ENCODE measurements at places on chromosomes 16 and 17.

DNA sequence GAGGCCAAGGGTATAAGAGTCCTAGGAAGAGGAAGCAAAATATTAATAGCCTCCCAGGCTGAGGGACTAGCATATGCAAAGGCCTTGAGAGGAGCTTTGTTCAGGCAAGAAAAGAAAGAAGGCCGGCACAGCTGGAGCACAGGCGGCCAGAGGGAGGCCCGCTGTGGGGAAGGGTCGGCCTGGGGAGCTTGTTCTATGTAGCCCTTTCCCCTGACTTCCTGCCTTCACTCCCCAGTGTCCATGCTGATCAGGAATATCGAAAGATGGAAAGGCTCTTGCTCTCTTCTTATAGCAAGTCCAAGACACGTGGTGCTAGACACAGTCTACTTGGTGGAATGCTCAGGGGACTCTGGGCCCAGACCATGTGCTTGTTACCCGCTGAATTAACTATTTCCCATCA, 27.4 kb upstream of the HAS3 start:
- DNase-seq = no peak

DNA sequence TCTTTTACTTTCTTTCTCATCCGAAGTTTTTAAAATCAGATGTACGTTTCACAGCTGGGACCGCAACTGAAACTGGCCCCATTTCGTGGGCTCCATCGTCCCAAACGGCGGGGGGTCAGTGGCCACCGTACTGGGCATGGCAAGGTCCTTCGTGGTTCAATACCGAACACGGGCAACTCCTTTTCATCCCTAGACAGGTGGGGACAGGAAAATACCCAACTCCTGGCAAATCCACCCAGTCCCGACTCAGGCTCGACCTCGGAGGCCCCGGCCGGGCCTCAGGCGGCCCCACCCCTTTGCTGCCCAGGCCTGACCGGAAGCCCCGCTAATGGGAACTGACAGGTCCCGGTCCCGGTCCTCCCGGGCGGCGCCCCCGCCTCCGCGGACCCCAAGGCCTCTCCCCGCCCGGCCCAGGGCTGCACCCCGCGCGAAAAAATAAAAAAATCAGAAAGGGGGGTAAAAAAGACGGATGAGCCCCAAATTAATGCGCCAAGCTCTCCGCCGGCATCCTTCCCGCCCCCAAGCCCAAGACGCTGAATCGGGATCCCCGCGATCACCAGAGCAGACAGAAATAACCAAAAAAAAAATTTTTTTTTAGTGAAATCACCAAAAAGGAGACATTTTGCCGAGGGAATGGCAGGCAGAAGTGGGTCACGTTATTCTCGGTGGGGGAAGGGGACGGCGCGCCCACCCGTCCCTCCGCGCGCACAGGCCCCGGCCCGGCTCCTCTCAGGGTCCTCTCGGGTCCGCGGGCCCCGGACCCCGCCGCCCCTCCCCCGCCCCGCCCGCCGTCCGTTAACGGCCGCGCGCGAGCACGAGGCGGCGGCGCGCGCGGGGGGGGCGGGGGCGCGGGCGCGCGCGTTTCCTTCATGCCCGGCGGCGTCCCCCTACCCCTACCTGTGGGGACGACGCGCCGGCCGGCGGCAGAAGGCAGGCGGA, 562 bp downstream of the ZC3H7A start:
- peak; percentile 16 for DNase-seq

DNA sequence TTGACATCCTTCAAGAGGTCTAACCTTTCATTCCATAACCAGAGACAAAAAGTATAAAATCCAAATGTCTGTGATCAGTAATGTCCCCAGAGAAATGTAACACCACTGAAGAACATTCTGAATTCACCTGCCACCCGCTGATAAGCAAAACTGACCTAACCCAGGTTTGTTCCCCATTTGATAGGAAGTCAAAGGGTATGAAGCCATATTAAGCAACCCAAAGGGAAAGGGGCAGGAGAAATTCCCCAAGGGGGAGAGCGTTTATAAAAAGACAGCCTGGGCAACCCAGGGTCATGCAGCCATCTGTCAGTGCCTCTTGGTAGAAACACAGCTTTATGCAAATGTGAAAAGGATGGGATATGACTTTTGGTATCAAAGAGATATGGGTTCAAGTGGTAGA, 30.7 kb upstream of the PIK3R6 start:
- no peak for DNase-seq

GRCh38 chr17:1002771-1003555, 6.0 kb downstream of the TIMM22 start:
- DNase-seq = no peak

GRCh38 chr17:37831492-37831891, 86.6 kb upstream of the HNF1B start:
- no peak for DNase-seq

- no peak for DNase-seq
Observed at GRCh38 chr16:5024632-5025031, 9.1 kb downstream of the NAGPA start.

DNA sequence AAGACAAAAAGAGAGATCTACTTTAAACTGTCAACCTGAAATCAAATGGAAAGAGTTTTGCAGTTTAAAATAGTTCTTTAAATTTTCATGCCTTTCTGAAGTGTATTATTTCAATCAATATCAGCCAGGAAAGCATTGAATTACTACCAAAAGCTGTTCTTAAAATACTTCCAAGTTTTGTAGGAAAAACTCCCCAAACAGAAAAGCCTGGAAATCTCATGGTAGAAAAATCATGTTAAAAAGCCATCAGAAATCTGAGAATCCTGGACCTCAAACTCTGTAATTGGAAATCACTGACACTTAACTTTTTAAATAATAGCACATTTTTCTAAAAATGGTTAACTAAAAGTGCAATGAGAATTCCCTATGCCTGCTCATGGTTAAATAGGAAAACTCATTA, 63.3 kb upstream of the CNTNAP4 start:
- no peak for DNase-seq

GRCh38 chr16:2770057-2770951, 6.8 kb downstream of the ELOB start:
- DNase-seq = no peak

DNA sequence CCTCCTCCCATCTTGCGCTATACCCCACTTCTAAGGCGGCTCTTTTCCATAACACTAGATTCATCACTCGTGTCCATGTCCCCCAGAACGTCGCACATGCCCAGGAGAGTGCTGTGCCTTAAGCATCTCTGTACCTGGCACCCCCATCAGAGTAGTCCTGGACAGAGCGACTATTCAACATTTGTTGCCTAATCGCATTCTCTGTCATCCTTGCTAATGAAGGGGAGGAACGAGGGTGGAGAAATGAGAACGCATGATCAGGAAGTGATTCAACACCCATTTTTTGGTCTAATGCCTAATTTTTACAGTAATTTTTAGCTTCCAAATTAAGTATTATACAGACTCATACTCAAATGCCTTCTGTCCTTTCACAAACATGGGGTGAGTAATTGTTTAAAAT, 53.2 kb downstream of the SLC39A11 start:
- DNase-seq = no peak

DNA sequence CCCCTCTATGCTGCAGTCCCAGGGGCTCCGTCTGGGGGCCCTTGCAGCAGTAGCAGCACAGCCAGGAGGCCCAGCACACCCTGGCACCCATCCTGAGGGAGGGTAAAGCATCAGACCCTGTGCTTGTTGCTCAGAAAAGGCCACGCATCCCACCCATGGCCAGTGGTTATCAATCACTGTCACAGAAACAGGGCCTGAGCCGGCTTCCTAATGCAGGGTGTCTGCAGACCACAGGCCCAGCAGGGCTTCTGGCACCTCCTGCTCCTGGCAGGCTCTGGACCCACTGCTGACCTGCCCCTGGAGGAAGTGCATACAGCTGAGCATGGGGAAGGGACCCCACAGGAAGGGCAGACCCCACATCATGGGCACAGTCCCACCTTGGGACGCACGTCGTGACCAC, 26.9 kb upstream of the CDH15 start:
- no peak for DNase-seq

DNA sequence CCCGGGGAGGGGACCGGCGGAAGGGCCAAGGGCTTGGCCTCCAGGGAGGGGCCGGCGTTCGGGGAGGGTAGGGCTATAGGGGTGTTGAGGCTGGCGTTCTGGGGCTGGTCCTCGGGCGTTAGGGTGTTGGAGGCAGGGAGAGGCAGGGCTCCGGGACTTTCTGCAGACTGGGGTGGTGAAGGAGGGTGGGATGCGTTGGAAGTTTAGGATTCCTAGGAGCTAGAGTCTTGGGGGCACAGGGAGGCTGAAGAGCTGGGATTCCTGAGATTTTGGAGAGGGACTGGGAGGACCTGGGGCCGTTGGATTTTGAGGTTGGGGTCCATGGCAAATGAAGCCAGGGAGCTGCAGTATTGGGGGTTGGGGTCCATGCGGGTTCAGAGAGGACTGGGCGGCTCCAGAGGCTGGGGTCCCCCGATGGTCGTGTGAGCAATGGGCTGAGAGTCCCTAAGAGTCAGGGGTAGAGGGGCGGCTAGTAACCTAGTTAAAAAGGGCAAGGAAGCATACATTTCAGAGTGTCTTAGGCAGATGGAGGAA, 740 bp downstream of the NFATC2IP start:
- DNase-seq = peak; percentile 31

DNA sequence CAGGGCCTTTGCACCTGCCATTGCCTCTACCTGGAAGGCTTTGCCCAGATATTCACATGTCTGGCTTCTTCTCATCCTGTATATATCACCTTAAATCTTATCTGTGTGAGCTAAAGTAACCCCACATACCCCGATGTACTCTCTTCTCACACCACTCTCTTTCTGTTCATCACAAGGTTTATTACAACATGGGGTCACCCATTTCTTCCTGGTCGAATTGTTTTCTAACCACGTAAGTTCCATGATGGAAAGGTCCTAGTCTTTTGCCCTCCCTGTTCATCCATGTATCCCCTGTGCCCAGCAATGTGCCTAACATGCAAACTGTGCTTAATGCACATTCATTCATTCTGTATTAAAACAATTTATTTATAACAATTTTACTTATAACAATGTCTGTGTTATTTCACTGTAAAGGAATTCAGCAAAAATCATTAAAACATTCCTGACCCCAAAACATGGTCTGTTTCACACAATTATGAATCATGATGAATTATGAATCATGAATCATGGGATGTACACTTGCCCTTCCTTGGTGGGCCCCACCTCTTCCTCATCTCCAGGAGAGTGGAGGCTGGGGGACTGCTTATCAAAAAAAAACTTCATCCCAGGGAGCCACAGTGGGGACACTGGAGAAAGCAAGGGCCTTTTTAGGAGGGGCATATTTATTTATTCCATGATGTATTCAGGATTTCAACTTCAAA, 336.4 kb downstream of the GRIN2A start:
- DNase-seq = no peak

DNA sequence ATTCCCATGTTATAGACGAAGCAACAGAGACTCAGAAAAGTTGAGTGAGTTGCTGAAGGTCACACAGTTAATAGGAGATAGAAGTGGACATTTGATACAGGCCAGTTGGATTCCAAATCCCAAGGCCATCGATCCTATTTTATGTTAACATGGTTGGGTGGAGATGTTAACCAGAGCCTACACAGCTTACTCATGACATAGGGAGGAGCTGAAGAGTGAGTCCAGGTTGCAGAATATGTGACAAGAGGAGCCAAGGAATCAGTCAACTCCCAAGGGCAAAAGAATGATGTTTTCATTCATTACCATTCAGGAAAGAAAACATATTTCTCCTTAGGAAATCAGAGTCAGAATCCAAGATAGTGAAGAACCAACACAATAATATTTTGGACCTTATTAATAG, 40.3 kb upstream of the GAS7 start:
- no peak for DNase-seq

DNA sequence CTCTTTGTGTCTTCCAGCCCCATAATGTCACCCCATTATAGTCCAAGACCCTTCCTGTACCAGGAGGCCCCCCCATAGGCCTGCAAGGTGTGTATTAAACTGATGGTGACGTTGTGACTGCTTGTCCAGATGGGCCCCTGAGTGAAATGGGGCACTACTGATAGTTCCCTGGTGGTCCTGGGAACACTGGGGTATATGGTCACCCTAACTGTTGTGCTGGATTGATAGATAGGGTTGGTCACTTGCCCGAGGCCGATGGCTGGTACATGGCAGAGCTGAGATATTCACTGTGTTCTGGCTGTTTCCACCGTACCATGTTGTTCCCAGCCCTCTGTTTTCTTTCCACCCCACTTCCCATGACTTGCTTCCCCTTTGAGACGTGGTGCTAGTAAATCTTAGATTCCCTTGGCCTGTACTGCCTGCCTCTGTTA, 4.3 kb downstream of the CNP start:
- no peak for DNase-seq

- DNase-seq = no peak
Observed at GRCh38 chr17:81720267-81721071, 8.4 kb downstream of the SLC25A10 start.

GRCh38 chr17:15262291-15263205, 2.6 kb downstream of the PMP22 start:
- DNase-seq = no peak

DNA sequence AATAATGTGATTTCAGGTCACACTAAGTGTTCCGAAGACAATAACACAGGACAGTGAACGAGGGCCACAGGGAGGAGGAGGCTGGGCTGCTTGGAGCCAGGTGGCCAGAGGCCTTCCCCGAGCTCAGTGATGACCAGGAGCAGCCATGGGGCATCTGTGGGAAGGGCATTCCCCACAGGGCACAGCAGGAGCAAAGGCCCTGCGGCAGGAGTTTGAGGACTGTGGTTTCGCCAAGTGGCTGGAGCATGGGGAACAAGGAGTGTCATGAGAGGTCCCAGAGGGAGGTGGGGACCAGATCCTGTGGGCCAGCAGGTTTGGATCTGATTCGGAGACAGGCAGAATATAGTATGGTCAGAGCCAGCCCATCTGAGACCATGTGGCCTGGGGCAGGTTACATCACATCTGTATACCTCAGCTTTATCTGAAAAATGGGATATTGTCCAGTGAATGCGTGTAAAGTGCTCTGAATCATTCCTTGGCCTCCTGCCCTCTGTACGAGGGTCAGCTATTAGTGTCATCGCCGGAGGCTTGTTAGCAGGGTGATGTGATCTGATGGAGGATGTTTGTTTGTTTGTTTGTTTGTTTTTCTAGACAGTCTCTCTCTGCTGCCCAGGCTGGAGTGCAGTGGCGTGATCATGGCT, 176.8 kb downstream of the KATNIP start:
- DNase-seq = no peak

- no peak for DNase-seq
Observed at GRCh38 chr16:30621765-30622164, 11.6 kb upstream of the ZNF689 start.

- DNase-seq = no peak
Observed at GRCh38 chr17:57357830-57358430, 101.6 kb downstream of the MSI2 start.

Measured in stimulated activated CD4-positive, alpha-beta T cell treated with anti-CD3 and anti-CD28 coated beads, Interleukin-4, amount 100 ng/mL, for 1 hour (primary cell).